ENCODE measurements at places on chromosomes 3 and 15.

DNA sequence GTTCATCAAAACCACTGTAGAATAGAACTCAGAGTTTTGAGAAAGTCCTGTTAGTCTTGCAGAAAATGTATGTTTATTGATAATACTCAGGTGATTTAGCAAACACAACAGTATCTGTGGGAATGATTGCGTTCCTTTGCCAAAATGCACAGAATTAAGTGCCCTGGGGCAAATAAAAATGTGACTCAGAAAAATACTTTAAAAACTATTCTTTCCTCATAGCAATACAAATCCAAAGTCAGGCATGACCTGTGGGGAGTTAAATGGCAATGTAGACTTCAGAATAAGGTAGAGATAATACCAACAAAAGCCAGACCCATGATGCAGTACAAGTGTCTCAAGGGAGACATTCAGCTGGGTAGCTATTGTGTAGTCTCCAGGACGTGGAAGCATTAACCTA, 72.3 kb upstream of the SNTN start:
- DNase-seq: no peak

- no peak for DNase-seq
These were observed 34.0 kb upstream of the ARHGEF3 start for GRCh38 chr3:56835650-56836227.

DNA sequence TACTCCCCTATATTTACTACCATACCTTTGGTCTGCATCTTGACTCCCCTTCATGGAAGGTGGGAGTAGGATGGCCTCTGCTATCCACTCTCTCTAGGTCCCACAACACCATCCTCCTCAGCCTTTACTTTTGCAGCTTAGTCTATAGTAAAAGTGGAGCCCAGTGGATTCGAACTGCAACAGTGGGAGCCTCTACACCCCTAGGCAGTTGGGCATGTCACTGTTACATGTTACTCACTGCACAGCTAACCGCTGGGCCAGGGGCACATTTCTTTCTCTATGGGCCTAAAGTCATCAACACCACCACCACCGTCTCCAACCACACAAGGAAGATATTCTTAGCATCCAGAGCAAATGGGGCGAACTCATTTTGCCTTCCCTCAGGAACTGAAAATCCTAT, 62.9 kb downstream of the KLF13 start:
- no peak for DNase-seq

DNA sequence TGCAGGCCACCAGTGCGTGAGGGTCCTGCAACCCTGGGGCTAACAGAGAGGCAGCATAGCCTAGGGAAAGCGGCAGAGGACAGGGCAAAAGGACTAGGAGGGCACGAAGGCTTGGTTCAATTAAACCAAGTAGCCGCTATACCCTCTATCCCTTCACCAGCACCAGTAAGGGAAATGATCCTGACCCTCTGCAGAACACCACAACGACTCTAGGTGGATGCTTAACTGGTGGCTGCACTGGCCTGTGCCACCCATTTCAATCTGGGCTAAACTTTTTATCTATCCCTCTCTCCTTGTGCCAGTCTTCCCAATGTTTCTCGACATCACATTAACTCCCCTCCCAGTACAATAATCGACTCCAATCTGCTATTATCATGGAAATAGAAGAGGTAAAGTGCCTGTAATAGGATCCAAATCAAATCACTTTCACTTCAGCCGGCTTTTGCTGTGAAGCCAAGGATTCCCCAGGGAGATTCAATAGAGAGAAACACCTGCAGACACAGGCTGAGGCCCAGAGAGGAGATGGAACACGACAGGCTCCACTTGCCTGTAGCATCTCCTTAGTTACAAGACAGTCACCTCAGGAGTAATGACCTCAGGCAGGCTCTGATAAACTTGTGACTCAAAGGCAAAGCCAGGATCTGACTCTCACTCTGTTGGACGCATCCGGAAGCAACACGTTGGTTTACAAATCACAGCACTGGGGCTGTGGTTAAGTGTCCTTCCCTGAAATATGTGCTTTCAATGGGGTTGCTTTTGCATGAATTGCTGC, 791.6 kb upstream of the ARRDC4 start:
- no peak for DNase-seq

DNA sequence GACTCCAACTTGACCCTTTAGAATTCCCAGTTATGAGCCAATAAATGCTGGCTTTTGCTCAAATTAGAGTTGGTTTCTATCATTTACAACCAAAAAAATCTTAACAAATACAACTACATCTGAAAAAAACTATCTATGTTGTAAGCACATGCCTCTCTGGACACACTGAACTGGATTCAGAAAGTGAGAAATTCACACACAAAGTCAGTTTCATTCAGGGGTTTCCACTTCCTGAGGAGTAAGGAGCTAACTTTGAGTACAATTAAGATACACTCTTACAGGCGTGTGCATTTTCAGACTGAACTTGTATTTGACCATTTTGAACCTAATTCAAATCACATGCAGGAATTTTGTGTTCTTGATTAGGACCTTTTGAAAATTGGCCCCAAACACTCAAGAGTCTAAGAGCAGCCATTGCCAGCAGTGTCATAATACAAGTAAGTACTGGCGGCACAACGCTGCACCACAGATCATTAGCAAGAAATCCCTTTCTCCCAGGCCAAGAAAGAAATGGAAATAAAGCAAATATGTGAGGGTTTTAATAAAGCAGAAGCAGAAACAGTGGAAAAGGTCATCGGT, 31.2 kb downstream of the LINS1 start:
- no peak for DNase-seq

DNA sequence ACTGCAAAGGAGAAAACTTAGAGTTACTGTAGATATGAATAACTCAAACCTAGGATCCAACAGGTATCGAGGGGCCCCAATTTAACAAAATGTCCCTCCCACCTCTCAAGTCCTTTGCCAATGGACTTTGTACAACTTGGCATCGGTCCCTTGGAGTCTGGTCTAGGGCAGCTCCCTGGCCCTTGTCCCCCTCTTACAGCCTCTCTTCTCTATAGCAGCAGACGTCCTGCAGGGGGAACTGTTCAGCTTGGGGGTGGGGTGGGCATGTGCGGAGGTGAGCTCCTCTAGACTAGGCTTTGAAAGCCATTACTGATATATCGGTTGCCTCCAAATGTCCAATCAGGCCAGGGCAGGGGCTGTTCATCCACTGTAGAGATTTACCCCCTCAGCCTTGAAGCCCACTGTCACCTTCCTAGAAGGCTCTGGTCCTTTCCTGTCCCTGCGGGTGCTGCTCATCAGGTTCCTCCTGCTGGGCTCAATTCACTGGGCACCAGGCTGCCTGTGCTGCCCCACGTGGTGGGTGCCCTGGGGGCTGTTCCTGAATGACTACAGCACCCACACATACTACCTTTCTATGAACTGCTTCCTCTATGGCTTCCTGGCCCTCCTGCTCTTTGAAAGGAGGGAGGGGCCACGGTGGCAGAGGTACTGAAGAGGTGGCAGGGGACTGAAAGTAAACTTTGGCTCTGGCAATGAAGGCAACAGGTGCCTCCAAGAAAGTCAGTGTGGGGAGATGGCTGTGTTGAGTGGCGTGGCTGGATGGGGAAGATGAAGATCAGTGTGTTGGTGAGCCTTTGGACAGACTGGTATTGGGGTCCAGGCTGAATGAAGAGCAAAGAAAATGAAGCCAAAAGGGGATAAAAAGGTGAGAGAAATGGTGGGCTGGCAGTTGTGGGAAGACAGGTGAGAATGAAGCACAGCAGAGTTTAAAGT, 78.8 kb upstream of the MEX3B start:
- DNase-seq: no peak

GRCh38 chr15:74889390-74889882, 406 bp upstream of the MPI start:
- DNase-seq: no peak

- no peak for DNase-seq
These were observed 18.7 kb downstream of the ARL8B start for GRCh38 chr3:5140839-5141238.

DNA sequence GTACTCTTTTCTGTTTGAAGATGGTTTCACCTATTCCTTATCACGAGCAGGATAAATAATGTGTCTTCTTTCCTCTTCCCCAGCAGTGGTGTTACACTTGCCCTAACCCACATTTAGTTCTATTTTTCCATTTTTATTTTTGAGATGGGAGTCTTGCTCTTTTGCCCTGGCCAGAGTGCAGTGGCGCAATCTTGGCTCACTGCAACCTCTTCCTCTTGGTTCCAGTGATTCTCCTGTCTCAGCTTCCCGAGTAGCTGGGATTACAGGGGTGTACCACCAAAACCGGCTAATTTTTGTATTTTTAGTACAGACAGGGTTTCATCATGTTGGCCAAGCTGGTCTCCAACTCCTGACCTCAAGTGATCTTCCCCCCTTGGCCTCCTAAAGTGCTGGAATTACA, 372.4 kb downstream of the FOXP1 start:
- no peak for DNase-seq

- DNase-seq: no peak
These were observed 36.8 kb downstream of the MUC4 start for GRCh38 chr3:195774917-195775316.

- no peak for DNase-seq
These were observed 12.4 kb upstream of the MELTF start for GRCh38 chr3:197041875-197042488.
